ENCODE measurements at places on chromosomes 2 and 18. TPM values are rescaled to one million over a fixed set of nuclear protein-coding genes. Genes with fewer than 3 reads are reported as not detected.

GRCh38 chr18:50113726-50114125 is 81.2 kb downstream of the MYO5B start:
- no peak for DNase-seq

- DNase-seq, result no peak
These were observed 17.8 kb upstream of the ATL2 start for GRCh38 chr2:38394903-38395341.

- DNase-seq, result no peak
These were observed 66.7 kb downstream of the SKA1 start for GRCh38 chr18:50441501-50441900.

DNA sequence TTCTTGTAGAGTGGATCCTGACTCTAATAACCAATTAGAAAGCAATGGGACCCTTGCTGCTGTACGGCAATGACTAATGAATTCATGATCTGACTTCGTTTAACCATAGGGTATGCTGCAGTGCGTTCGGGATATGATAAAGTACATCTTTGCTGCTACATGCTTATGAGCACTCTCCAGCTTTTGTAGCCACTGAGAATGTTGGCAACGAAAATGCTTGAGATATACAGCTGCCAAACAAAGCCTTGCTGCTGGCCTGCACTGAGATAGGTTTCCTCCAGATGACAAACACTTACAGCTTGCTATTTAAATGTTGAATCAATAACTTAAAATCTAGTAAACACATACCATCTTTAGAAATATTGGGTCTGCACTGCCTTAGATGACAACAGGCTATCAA is 372.4 kb upstream of the SLC8A1 start:
- DNase-seq, result no peak

STPG4 gene
- 0.79 TPM for total RNA-seq

- DNase-seq, result no peak
These were observed 195.4 kb downstream of the ZEB2 start for GRCh38 chr2:144324446-144325045.

- DNase-seq, result peak; percentile 55
These were observed 10.2 kb upstream of the MMADHC start for GRCh38 chr2:149597668-149598326.

XPO1 gene
- total RNA-seq, result 218 TPM

DNA sequence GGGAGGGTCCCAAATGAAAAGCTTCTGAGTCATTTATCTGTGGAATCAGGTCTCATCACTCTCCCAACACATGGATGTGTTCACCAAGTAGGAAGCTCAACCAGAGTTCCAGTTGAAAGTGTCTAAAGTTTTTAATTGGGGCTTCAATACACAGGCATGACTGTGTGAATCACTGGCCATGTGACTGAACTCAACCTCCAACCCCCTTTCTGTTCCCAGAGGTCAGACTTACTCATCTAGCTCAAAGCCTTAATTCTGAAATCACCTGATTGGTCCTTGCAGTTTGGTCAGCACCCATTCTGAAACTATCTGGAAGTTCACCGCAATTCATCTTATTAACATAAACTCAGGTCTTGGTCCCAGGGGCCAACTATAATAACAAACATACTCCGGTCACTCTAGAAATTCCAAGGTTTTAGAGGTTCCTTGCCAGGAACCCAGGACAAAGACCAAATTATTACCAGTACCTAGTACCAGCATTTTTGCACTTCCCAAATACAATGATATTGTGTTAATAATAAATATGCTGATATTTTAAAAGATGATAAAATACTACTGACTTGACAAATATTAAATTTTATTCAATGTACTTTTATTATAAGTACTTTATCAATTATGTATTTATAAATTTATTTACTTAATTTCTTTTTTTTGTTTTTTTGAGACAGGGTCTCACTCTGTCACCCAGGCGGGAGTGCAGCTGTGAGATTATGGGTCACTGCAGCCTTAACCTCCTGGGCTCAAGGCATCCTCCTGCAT is 10.7 kb upstream of the RBM45 start:
- no peak for DNase-seq

GRCh38 chr18:36420826-36421225 is 123.3 kb downstream of the FHOD3 start:
- DNase-seq, result no peak

DNA sequence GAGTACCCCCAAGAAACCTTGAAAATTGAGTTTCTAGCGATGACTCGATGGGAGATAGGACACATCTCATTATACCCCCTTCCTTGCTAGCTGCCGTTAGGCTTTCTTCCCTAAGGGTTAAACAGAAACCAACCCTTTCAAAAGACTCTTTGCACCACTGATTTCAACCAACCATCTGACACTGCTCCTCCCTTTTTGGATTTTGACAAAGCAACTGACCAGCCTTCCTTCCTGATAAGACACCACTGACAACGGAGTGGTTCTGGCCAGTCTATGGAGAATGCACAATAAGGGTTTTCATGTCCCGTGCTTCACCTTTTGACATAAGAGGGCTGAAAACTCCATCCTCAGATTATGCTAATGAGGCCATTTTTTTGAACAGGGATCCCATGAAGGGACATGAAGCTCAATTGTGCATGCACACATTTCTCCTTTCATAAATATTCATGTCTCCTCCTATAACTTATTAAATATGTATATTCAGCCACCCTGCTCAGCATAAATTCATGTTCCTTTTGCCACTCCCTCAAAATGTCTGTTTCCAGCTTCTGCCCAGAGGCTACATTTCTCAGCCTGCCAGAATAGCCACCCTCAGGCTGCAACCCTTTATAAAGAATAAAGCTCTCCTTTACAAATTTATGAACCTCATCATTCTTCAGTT is 52.8 kb upstream of the SLC35F5 start:
- no peak for DNase-seq

All from Caco-2 (cell line).